ENCODE measurements at places on chromosomes 3 and 15. TPM values are rescaled to one million over a fixed set of nuclear protein-coding genes. Genes with fewer than 3 reads are reported as not detected.

GRCh38 chr3:161890147-161890625 is 393.6 kb downstream of the OTOL1 start:
- DNase-seq: no peak

GRCh38 chr3:125132815-125133214 is 77.0 kb upstream of the HEG1 start:
- peak; percentile 31 for DNase-seq

- no peak for DNase-seq
Measured at GRCh38 chr3:78116874-78117273, 1077.0 kb downstream of the ROBO2 start.

DNA sequence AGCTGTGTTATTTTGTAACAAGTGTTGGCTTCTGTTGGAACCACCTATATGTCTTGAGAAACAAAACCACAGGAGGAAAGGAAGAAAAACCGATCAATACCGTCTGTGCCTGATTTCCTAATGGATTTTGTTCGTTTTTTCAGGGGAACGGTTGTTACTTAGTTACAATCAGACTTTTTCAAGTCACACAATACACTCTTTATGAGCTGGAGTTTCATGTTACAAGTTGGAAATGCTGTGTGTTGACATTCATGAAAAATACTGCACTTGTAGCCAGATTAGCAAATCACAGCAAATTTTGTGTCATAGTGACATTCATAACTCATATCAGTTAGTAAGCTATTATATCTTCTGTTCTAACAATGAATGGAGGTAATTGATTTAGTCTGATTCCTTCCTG is 78.9 kb downstream of the SLTM start:
- no peak for DNase-seq

DNA sequence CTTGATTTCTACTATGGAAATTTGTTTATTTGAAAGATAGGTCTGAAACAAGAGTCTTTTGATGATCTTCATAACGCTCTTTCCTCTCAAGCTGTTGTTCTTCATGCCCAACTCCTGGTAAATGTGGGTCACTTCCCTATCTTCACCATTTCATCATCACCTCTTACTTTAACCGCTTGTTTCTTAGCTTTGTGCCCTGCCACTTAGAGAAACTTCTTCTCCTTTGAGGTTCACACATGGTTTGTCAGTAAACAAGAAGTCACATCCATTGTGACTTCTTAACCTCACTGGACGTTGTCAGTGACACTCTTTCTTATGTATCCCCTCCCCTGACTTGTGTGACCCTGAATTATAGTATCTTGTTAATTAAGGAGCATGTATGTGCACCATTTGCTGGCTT is 16.9 kb upstream of the P2RY13 start:
- DNase-seq: no peak

DNA sequence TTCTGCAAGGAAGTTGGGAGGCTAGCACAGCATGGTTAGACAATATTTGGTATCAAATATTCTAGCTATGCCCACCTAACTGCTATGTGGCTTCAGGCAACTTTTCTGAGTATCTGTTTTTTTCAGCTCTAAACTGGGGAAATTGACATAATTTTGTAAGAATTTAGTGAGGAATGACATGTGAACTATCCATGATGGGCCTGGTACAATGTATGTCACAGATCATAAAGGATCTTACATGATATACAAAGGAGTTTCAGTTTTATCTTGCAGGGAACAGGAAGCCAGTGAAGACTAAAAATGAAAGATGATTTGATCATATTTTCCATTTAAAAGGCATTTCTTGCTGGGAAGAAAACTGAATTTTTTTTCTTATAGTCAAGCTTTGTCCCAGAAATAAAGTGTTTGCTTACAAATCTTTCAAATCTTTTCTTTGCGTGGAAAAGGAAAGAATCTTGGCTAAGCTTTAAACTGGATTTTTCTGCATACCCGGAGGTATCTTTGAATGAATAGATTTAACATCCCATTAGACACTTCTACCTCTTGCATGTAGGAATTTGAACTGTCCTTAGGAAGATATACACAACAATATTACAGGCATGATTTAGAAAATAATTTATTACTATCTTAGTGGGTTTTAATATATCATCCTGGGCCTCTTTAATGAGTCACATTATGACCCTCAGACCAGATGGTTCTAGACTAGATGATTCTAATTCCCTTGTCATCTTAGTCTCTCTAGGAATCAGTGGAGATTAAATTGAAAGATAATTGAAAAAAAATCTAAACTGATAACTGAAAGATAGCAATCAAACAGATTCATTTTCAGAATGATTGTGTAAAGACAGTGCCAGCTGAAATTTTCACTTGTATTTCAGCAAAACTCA is 436.0 kb upstream of the THBS1 start:
- DNase-seq: no peak

- DNase-seq: no peak
Measured at GRCh38 chr3:175294793-175295192, 435.7 kb downstream of the NAALADL2 start.

DNA sequence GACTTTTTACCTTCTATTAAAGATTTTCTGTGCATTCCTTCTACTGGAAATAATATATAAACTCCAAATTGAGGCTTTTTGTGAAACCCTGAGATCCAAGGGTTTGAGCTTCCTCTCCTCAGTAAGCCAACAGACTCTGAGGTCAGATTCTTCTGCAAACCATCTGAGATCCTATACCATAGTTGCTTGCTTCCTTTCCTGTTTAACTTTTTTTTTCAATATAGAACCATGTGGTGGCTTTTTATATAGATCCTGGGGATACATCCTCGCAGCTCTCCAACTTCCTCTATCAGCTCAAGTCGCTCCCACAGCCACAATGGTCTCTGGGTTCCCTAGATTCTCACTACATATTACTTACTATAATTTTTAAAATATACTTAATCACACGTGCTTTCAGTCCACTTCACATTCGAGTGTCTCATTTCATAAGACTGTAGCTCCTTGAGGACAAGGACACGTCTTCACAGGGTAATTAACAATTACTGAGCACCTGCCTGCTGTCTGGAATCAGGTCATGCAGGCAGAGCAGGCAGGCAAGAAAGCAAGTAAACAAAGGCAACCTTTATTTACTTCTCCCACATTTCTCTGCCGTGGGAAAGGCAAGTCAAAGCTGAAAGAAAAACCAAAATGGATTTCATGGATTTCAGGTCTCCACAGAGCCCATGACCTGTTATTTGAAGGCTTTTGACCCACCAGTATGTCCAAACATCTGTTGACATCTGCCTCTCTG is 941.5 kb downstream of the FHIT start:
- DNase-seq: no peak

DNA sequence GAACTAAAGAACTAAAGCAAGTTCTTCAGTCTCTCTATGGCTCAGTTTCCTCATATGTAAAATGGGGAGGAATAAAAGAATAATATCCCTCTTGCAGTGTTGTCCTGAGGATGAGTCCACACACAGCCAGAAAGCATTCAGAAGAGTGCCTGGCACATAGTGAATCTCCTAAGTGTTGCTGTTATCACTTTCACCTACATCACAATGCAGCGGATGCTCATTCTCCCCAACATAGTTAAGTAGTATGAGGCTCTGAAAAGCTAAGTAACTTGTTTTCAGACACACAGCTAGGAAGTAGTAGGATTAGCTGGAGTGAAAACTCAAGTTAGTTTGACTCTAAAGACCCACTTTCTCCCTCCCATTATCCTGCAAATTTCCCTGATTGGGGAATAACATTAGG is 9.1 kb upstream of the USP3 start:
- DNase-seq: no peak

DNA sequence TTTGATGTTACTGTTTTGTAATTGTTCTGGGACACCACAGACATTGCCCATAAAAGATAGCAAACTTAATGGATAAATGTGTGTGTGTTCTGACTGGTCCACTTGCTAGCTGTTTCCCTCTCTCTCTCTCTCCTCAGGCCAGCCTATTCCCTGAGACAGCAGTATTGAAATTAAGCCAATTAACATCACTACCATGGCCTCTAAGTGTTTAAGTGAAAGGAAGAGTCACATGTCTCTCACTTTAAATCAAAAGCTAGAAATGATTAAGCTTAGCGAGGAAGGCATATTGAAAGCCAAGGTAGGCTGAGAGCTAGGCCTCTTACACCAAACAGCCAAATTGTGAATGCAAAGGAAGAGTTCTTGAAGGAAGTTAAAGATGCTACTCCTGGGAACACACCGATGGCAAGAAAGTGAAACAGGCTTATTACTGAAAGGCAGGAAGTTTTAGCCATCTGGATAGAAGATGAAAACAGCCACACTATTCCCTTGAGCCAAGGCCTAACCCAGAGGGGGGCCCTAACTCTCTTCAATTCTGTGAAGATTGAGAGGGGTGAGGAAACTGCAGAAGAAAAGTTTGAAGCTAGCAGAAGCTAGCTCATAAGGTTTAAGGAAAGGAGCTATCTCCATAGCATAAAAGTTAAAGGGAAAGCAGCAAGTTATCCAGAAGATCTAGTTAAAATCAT is 295.1 kb downstream of the CHST2 start:
- no peak for DNase-seq

GRCh38 chr15:78131295-78132061 is at the start of gene CIB2:
Gene CIB2 (minus strand): TSS chr15:78131445. CDS start chr15:78131215, 230 bp downstream.
- DNase-seq: peak; percentile 86

STARD5 gene
- total RNA-seq: 17.2 TPM

GOLGA6D gene
- not detected for total RNA-seq

SLC24A5 gene
- not detected for total RNA-seq

NPAP1 gene
- total RNA-seq: not detected

PARP15 gene
- total RNA-seq: 172 TPM

NUSAP1 gene
- total RNA-seq: 5.4 TPM

GPR27 gene
- total RNA-seq: not detected

SCN5A gene
- total RNA-seq: 0.20 TPM

TM6SF1 gene
- total RNA-seq: 1.6 TPM

BOC gene
- 0.12 TPM for total RNA-seq

Measured in B cell (primary cell).